MCF 10A (cell line): ENCODE measurements at places on chromosomes 12 and 14.

GRCh38 chr12:58285551-58285950, 344.2 kb downstream of the ATP23 start:
- DNase-seq: no peak

- no peak for DNase-seq
These were observed 121.3 kb upstream of the IGF1 start for GRCh38 chr12:102601621-102602020.

DNA sequence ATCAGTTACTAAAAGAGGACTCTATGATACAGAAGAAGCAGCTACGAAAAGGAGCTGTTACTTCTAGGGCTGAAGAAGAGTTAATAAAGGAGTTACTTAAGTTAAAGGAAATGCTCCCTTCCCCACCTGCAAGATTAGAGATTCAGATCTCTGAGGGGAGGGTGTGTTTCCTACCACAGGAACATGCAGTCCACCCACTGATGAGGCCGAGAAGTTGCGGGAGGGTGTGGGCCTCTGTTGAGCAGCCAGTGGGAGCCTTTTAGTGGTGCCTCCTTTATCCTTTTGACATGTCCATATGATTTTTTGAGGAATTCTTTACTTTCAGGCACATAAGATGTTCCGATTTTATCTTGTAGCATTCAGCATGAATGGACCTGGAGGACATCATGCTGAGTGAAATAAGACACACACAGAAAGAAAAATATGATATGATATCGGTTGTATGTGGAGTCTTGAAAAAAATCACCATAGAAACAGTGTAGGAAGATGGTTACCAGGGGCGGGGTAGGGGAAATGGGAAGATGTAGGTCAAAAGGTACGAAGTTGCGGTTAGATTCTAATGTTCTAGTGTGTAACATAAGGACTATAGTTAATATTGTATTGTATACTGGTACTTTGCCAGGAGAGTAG, 4.4 kb upstream of the M6PR start:
- no peak for DNase-seq

DNA sequence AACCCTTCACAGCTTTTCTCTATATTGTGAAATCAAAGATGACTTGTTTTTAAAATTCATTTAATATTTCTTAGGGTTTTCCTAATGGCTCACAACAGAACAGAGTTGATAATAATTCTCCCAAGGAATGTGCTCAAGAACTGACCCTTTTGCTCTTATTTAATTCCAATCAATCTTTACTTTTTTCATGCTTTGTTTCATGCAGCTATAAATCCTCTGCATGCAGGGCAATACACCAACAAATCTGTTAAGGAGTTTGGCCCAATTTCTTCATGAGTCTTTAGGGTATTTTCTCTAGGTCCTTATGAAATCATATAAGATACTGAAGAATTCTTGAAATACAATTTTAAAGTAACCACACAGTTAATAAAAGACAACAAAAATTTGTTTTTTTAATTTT, 264.2 kb downstream of the SLC6A15 start:
- no peak for DNase-seq

DNA sequence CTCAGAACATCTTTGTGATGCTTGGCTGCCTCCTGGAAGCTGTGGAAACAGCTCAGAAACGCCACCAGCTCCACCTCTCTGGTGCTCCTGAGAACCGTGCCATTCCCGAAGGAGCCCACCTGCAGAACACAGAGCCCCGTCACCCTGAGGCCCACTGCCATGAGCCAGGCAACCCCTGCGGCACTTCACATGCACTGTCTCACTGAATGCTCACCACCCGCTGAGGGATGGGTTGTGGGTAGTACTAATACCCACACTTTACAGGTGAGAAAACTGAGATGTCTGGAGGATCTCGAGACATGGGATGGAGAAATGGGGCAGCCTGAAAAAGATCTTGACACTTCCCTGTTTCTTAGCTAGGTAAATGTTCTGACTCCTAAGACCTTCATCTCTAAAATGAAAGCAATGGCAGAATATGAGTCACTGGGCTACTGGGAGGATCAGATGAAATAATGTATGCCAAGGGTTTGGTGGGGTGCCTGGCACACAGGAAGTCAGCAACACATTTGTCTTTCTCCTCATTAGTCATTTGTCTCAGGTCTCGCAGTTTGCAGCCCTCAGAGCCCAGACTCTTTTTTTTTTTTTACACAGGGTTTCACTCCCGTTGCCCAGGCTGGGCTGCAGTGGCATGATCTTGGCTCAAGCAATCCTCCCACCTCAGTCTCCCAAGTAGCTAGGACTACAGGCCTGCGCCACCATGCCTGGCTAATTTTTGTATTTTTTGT, 5.3 kb downstream of the OASL start:
- DNase-seq: peak; percentile 93

- peak; percentile 92 for DNase-seq
These were observed 152.8 kb upstream of the MAX start for GRCh38 chr14:65255029-65255545.

DNA sequence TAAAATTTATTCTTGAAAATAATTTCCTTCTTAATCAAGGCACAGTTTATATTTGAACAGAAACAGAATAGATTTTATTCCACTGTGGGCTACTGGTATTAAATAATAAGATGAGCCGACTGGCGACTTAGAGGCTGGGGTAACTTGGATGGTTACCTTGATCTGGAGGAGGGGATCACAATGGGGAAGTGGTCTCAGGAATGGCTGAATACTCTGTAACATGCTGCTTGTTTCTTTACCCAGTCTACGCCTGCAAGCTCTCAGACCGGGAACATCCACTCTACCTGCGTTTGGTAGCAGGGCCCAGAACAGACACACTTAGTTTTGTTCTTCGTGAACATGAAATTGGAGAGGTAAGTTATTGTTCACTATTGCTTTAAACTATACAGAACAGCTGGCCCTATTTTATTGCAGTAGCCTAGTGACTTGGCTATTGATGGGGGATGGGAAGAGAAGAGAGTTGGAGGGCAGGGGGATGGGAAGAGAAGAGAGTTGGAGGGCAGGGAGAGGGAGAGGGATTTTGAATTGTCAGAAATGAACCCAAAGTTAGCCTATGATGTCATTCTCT, 67.9 kb downstream of the GNS start:
- DNase-seq: no peak

GRCh38 chr14:41313196-41313595, 293.5 kb upstream of the LRFN5 start:
- DNase-seq: no peak

DNA sequence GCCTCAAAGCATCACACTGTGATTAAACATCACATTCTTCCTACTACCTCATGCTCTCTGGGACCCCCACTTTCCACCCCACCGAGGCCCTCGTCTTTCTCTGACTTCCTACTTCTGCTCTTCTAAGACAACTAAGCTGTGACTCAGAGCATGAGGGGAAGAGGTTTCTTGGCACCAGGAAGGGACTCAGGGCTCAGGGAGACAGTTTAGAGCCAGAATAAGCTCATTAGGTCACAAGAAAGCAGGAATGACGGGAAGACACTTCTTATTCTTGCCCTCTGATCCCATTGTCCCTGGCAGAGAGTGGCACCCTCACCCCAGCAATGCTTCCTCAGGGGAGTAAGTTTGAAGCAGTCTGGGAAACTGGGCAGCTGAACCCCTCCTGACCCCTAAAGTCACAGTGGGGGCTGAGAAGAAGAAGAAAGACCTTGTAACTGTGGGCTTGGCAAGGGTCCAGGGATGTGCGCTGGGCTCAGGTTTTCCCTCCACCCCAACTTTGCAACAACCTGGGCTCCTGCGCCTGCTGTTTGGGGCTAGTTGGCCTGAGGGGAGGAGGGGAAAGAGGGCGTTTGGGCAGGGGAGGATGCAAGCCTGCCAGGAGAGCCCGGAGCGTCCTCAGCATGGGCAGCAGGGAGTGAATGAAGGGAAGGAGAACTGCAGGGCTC, 64.6 kb upstream of the ACTN1 start:
- peak; percentile 68 for DNase-seq

- DNase-seq: no peak
These were observed 29.1 kb downstream of the CHST11 start for GRCh38 chr12:104485651-104486362.

DNA sequence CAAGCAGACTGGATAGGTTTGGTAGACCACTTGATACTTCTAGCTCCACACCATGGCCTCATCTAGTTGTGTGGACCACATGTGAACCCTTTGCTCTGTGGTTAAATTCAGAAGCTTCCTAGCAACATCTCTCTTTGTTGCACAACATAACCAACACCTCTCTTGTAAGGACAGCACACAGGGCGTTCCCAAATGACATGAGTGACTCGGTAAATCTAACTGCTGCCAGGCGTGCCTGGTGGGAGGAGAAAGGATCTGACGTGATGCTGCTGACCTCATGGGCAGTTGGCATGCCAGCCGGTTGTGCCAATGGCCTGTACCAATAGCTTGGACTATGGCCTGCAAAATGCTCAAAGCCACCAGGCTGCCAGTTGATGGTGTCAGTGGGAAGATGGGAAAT, 93.8 kb downstream of the CPSF2 start:
- DNase-seq: peak; percentile 34

DNA sequence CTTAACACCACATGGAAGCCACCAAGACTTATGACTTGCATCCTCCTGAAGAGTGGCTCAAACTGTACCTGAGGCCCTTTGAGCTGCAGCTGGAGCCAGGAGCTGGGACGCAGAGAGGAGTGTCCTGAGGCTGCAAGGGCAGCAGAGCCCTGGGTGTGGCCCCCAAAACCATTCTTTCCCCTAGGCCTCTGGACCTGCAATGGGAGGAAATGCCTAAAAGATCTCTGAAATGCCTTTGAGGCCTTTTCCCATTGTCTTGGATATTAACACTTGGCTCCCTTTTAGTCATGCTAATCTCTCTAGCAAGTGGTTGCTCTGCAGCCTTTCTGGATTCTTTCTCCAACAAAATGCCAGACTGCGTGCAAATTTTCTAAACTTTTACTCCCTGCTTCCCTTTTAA, 156.1 kb downstream of the SLC38A4 start:
- no peak for DNase-seq

DNA sequence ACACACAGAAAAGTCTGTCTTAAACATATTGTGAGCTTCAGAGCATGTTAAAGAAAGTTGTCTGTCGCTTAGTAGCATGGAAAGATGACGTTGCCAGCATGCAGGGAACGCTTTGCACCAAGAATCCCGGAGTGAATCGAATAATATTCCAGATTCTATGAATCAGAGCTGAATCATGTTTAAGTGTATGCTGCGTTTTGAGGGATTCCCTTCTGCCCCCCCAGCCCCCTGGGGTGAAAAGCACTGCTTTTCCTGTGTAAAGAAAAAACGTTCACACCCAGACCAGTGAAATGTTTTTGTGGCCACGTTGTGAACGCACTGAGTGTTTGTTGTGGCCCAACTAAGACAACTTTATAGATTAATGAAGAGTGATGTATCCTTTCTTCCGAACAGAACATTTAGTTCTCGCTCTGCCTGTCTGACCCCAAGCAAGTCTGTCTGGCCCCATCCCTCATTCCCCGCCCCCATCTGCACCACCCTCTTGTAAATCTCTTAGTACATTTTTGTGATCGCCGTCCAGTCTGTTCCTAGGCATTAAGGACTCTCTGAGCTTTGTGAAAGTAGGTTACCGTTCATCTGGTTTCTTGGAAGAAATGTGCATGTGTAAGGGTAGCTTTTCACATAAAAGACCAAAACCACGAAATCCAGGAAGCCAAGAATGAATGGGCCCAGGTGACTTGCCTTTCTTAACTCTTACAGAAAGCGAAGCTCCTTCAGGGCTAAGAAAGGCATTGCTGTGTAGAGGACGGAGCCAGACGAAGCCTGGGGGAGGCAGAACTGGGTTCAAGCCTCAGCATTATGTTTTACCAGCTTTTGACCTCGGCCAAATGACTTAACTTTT, 103.0 kb downstream of the SAMD4A start:
- DNase-seq: peak; percentile 74

GRCh38 chr12:94150240-94151121, 2.1 kb downstream of the PLXNC1 start:
- no peak for DNase-seq

DNA sequence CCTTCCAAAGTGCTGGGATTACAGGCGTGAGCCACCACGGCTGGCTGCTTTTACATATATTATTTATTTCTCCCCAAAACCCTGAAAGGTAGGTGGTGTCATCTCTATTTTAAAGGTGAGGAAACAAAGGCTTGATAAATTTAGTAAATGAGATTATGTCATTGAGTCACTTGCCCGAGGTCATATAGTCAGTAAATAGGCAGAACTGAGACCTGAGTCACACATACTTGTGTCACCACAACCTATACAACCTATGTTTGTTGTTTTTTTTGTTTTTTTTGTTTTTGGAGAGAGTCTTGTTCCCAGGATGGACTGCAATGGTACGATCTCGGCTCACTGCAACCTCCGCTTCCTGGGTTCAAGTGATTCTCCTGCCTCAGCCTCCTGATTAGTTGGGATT, 12.8 kb downstream of the TSFM start:
- DNase-seq: peak; percentile 72

- DNase-seq: no peak
These were observed 29.3 kb upstream of the PPP1R12A start for GRCh38 chr12:79964100-79964627.

DNA sequence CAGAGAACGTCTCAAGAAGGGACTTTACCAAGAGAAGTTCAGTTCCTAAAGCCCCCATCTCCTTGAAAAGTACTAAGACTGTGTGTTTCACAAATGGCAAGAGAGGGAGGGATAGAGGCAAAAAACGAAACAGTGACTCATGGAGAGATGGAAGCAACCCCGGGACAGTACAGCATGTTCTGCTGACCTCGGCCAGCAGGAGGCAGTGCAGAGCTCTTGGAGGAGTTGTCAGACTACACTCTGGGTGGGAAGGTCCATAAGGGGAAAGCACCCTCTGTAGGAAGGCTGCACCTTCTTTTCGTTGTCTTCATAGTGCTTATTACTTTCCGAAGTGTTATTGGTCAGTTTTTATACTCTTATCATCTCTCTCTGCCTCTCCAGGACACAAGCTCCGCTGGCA, 525.2 kb upstream of the CCDC196 start:
- peak; percentile 64 for DNase-seq

GRCh38 chr14:52923902-52924575, 26.8 kb downstream of the FERMT2 start:
- no peak for DNase-seq

GRCh38 chr14:93976477-93977057, at the start of gene ASB2:
Gene ASB2, minus strand, starts transcription at chr14:93976570. Its CDS starts 12,031 bp downstream, at chr14:93964539.
- DNase-seq: no peak

GRCh38 chr12:108633534-108634248, at the start of gene SELPLG:
Gene SELPLG, minus strand, starts transcription at chr12:108633894. Its CDS starts 9,587 bp downstream, at chr12:108624307.
- DNase-seq: no peak

- no peak for DNase-seq
These were observed 26.9 kb downstream of the CLMN start for GRCh38 chr14:95292660-95293425.

DNA sequence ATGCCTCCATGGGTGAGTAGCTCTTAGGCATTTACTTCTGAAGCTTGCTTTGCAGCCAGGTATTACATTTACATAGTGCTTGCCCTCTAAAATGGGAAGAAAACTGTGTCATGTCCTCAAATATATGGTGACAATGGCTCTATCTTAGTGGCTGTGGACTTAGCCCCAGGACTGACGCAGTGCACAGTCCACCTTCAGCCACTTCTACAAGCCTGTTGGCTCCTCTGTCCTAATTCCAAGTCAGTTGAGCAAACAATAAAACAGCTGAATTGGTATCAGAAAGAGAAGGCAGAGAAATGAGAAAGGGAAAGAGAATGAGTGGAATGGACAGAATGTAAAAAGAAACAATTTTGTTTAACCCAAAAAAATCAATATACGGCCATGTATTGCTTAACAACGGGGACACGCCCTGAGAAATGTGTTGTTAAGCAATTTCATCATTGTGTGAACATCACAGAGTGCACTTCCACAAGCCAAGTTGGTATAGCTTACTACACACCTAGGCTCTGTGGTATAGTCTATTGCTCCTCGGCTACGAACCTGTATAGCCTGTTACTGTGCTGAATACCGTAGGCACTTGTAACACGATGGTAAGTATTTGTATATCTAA, 93.5 kb downstream of the GRIN2B start:
- peak; percentile 16 for DNase-seq

- peak; percentile 50 for DNase-seq
These were observed 903 bp downstream of the PARPBP start for GRCh38 chr12:102120886-102121285.
